Left forelimb (tissue), 1 donor: ENCODE measurements at places on chromosomes 7 and 10.

DNA sequence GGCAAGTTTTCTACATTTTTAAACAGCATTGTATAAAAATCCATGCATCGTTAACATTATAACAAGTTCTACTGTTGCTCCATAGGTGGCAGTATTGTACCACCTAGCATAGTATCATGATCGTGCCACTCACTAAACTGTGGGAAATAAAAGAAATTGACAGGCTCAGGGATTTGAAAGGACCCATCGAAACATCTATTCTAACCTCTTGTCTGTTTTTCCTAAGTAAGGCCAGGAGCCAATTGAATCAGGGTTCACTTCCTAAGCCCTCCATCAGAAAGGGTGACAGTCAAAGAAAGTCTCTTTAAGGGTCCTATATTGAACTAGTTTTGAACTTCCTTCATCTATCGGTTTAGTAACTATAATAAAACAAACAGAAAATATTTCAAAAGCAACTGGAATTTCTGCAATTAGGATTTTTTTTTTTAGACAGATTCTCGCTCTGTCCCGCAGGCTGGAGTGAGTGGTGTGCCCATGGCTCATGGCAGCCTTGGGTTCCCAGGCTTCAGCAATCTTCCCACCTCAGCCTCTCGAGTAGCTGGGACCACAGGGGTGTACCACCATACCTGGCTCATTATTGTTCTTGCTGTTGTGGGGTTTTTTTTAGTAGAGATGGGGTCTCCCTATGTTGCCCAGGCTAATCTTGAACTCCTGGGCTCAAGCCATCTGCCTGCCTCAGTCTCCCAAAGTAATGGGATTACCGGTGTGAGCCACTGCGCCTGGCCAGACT lies 9.4 kb downstream of the HACD1 start:
- no peak for DNase-seq

- DNase-seq = no peak
Measured at GRCh38 chr10:71912431-71912830, 51.8 kb upstream of the CHST3 start.

- DNase-seq = no peak
Measured at GRCh38 chr7:10793995-10794775, 179.5 kb upstream of the PHF14 start.

GRCh38 chr10:113648478-113648877 lies 15.4 kb downstream of the NRAP start:
- DNase-seq = no peak

GRCh38 chr7:94311515-94311914 lies 83.2 kb upstream of the COL1A2 start:
- DNase-seq = no peak

DNA sequence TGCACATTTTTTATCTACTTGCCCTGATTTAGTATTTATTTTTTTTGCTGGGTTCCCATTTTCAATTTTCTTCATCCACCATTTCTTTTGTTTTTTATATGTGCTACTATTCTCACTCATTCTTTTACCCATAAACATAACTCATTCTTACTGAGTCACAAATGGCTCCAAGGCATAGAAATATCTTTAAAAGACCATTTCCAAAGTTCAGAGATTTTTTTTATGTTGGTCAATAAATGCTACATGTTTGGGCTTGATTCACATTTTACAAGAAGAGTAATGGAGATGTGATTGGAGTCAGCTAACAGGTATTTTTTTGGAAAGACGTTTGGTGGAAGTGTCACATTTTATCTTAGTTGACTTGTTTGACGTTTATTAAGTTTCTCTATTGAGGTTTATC lies 1303.2 kb upstream of the LRRTM3 start:
- DNase-seq = no peak

GRCh38 chr7:23863209-23863787 lies 153.3 kb downstream of the STK31 start:
- DNase-seq = no peak

GRCh38 chr7:143455491-143455890 lies 12.2 kb downstream of the TAS2R60 start:
- no peak for DNase-seq

DNA sequence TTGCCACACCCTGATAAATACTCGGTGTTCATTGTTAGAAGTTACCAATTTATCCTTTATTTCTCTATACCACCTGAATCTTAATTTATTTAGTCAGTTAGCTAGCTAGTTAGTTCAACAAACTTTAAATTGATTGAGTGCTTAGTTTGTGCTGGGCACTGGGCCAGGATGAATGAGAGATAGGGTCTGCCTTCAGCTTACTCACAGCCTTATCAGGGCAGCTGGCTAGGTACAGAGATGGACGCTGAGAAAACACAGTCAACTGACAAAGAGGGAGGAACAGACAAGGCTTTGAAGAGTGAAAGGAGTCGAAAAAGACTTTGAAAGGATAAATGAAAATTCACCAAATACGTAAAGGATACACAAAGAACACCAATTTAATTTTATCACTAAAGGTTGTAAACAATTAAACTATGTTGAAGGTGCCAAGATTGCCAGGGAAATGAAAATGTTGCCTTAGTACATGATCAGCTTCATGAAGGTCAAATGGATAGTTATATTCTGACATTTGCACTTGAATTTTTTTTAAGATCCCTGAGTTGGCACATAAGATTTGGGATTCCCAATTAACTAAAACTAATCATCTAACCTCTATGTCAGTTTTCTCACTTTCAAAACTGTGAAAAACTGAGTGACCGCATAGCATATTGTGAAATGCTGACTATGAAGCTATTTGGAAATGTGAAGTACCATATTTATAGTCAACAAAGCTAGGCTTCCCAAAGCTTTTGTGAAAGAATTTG lies 2.1 kb downstream of the CAV2 start:
- no peak for DNase-seq

DNA sequence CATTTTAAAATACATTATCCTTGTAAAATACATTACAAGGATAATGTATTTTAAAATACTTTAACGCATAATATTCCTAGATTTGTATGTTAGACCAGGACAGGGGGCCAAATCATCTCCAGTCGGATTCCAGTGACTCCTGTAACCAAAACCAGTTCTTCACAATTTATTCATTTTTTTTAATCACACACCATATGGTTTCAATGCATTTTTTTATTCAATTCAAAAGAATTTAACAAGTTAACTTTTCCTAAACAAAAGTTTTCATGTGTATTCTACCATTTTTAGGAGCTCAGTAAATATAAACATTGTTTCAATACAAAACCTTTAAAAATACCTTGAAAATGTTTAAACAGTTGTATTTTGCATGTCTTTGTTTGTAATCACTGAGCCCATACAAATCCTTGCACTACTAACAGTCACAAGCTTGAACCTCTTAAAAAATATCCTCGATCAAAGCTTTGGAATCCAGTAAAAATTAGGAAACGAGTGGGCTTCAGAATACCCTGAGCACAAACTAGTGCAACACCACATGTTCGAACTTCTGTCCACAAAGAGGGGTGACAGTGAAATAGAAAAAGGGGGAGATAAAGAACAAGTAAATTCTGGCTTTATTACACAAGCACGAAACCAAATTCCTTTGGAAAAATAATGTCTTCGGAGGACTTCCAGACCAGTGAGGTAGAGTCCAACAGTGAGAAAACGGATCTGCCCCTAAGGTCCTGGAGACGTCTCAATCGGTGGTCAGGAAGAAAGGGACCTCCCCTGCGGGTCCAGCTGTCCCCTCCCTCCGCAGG lies 1.6 kb downstream of the CCDC71L start:
- no peak for DNase-seq

- no peak for DNase-seq
Measured at GRCh38 chr10:97534746-97535367, 36.1 kb downstream of the UBTD1 start.

- DNase-seq = no peak
Measured at GRCh38 chr10:122441961-122442360, 12.5 kb upstream of the ARMS2 start.

DNA sequence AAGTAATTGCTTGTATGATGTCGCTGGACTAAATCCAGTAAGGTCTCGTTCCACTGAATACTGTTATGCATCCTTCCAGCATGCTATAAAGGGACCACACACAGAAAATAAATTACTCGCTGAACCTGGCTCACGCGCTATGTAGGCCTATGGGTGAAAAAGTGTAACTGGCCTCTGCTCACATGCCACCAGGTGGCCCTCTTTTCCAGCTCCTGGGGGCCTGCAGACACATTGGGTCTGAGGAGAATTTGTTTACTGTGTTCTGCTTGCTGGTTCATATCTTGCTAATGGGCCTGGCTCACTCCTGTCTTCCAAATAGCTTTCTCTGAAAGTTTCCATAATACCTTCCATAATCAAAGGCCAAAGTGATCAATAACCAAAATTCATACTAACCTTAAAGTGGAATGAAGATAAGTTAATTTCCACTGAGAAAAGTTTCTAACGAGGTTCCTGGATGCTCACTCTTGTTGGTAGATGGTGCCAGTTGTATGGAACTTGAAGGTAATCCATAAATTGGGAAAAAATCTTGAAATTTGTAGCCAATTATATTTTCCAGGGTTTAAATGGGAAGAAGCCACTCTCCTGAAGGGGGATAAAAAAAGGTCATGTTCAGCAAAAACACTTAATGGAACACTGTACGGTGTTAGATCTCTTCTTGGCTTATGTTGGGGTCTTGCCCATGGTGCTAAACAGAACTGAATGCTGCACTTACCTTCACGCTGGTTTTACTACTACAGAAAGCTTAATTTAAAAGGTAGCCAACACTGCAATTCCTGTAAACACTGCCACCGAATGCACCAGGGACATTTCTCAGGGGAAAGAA lies 27.0 kb upstream of the ZPBP start:
- no peak for DNase-seq

- DNase-seq = no peak
Measured at GRCh38 chr7:89989454-89989853, 164.8 kb upstream of the STEAP1 start.

DNA sequence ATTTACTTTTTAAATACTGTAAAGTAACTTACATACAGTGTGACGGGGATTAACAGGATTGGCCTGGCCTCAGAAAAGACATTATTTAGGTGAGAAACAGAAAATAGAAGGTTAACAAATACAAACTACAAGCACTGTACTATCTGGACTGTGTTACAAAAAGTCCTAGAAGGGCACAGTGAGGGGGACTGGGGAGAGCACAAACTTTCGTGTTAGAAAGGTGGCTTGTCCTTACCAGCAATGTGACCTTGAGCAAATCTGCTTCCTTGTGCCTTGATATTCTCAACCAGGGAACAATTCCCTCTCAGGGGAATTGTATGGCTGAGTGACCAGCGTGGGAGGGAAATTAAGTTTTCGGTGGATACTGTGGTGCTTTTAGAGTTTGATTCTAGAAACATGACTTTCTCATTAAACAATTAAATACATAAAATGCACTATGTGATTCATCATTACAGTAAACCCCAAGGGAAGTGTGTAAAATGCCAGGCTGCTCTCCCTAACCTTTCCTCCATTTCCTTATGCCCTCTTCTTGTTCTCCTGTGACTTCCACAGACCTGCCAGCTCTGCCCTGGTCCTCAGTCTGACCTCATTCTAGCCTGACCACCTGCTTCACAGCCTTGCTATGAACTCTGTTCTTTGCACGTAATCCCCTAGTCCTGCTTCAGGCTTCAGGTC lies 57.7 kb downstream of the OSBPL3 start:
- no peak for DNase-seq

GRCh38 chr10:114678820-114679219 lies 20.7 kb upstream of the ABLIM1 start:
- no peak for DNase-seq

GRCh38 chr7:100407285-100408180 lies 21.0 kb downstream of the ZCWPW1 start:
- DNase-seq = no peak

- no peak for DNase-seq
Measured at GRCh38 chr7:100680576-100681271, 7.2 kb downstream of the GNB2 start.

- no peak for DNase-seq
Measured at GRCh38 chr10:7111561-7111960, 299.3 kb downstream of the SFMBT2 start.

DNA sequence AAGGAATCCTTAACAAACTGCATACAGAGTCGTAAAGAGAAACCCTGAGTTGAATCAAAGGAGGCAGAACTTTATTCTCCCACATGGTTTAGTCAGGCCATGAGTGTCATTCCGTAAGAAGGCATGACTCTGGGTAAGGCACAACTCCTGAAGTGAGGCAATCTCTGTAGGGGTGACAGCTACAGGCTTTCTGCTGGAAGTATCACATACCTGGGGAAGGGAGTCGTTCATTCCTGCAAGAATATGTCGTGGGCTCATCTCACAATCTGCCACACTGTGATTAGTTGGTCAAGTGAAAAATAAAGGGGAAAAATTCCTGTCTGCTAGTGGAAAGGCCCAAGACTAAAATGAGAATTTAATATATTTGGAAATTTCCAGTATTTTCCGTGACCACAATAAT lies 392.6 kb downstream of the POM121L12 start:
- DNase-seq = no peak

DNA sequence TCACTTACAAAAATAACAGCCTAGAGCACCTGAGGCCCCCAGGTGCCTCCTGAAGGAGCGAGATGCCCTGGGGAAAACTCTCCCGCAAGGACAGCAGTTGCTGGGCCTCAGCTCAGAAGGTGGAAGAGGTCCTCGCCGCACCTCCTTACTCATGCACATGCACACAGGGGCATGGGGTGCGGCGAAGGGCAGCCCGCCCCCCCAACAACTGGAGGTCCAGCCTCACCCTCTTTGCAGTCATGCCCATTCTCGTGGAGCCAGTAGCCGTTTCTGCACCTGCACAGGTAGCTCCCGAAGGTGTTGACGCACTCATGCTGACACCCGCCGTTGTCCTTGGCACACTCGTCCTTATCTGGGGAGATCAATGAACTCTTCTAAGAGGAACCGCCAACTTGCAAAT lies 19.9 kb upstream of the OPALIN start:
- DNase-seq = no peak

DNA sequence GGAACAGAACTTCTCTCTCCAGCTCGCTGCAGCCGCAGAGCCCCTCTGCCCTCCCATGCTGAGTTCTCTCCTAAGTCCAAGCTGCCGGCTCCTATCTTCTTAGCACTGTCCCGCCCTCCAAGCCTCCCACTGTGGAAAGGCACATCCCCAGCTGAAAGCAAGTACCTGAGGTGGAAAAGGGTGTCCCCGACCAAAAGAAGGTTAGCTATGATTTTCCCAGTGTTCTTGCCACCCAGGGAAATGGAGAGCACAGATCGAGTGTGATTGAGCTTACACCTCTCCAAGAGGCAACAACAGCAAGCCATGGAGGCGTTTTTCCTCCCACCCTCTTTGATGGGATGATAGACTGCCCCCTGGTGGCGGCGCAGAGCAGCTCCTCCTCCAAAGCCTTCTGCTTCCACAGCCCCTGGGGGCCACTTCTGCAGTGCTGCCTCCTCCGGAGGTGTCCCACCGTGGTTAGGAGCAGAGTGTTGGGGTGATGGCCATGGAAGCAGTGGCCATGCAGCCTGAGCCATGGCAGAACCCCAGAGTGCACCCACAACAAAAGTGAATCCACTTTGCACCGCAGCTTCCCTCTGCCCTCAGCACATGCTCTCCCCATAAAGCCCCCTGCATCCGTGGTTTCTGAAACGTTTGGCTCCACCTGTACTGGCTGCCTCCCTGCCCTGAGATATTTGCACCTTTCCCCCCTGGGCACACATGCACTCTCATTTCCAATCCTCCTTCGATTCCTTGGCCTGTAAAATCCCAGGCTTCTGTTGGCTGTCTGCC lies 143.1 kb upstream of the STK17A start:
- no peak for DNase-seq

- DNase-seq = no peak
Measured at GRCh38 chr10:127715782-127716378, 21.1 kb upstream of the FOXI2 start.
